ENCODE measurements at places on chromosomes 4 and X.

DNA sequence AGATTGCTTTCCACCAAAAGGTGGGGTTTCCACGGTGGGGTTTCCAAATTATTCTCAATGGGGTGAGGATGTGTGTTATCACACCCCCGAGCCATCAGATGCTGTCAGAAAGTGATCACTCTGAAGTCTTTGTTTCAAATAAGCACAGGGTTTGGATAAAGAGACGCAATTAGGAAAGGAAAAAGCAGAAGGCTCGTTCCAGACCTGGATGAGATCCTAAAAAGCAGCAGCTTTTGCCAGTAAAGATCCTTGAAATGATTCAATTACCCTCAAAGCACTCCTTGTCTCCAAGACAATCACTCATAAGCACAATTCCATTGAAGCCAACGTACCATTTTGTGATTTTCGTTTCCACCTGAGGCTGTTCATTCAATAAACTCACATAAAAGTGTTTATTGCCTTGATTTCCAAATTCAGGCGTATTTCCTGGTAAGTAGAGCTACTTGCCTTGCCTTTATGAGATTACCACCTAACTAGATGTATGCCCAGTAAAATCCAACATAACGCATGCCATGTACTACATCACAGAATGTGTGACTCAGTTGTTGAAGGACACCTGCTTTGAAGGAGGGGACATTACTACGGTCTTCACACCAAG, 5.2 kb downstream of the F11 start:
- DNase-seq = no peak

GRCh38 chr4:108466936-108467902, 153.2 kb upstream of the RPL34 start:
- peak; percentile 72 for DNase-seq

DNA sequence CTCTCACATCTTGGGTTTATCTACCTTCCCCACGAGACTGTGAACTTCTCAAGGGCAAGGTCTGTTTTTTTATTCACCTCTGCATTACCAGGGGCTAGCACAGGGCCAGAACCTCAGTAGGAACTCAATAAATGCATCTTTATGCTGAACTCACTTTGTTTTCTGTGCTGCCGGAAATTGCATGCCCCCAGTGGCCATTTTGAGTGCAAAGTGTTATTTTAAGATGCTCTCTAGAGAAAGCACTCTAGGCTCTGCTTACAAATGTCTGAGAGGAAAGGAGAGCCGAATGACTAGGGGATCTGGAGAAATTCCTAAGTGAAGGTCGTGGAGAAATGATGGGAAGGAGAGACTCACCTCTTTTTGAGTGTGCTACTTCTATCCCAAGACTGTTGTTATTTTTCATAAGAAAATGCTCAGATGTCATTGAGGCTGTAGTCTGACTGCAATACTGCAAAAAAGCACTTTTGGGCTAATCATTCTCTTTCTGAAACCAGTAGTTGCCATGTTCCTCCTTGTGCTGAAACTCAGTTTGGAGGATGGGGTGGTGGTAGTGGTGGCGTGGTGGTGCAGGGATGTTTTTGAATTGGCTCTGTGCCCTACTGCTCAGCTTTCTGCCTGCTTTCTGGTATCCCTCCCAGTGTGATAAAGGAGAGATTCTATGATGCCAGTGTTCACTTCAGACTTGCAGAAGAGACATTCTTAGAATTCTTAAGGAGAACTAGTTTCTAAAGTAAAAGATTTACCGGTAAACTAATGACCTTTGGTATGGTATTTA, 41.3 kb downstream of the DOCK11 start:
- no peak for DNase-seq

- no peak for DNase-seq
Measured at GRCh38 chrX:30627818-30628652, 25.2 kb upstream of the GK start.

DNA sequence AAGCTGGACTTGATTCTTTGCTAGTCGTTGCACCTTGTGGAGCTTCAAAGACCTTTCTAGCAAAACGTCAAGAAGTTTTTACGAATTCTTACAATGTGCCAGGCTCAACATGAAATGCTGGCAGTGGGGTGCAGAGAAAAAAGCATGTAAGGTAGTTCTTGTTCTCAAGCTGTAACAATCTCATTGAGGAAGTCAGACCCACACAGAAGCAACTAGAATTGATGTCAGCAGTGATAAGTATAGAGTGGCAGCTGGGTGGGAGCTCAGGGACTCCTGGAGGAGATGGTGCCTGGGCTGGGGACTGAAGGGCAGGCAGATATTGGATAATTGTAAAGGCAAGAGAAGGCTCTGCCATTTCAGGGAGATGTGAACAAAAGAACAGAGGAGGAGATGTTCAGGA, 82.3 kb downstream of the ATG4A start:
- DNase-seq = no peak

DNA sequence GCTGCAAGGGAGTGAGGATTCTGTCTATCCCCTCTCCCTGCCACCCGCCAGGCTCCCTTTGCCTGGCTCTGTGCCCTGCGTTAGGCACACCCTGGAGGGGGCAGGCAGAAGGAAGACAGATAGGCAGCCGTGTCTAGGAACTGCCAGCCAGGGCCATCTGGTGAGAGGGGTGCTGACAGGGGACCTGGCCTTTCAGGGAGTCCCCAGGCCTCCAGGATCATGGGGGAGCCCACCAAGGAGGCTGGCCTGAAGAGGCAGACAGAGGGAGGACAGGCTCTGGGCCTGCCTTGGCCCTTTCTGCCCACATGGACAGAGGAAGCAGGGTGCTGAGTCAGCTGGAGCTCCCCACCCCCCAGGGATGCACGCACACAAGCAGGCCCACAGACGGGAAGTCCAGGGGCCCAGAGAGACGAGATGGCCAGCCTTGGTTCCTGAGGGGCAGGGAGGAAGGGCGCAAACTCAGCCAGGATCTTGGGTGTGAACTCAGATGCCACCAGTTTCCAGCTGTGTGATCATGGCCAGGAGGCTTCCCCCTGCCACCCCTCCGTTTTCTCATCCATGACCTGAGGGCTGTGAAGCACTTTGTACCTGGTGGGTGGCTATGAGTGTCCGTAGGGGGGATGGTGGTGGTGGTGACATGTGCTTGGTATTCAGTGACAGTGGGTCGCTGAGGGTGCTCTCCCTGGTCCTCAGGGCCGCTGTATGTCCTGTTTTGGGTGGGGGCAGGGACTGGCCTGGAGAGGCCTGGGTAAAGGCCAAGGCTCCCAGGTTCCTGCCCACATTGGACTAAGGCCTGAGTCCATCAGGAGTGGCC, 1.8 kb downstream of the SH3BP2 start:
- DNase-seq = no peak

DNA sequence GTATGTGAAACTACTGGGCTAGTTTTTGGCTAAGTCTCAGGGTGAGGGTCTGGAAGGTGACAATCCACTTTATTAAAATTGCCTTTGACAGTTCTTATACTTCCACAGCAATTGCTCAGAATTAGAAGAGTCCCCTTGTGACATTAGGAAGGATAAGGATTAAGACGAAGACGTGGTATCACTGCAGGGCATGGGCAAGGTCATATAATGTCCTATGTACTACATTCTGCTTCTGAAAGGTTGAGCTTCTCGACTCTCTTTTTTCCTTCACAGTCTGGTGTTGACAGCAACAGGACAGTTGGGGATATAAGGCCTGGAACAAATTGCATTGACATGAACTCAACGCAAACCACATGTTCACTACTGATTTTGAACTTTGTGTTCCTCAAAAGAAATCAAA, 40.9 kb upstream of the PRDM5 start:
- no peak for DNase-seq

- no peak for DNase-seq
Measured at GRCh38 chr4:25815586-25815985, 47.2 kb downstream of the SEL1L3 start.

- DNase-seq = no peak
Measured at GRCh38 chrX:39648548-39649254, 449.1 kb downstream of the BCOR start.

DNA sequence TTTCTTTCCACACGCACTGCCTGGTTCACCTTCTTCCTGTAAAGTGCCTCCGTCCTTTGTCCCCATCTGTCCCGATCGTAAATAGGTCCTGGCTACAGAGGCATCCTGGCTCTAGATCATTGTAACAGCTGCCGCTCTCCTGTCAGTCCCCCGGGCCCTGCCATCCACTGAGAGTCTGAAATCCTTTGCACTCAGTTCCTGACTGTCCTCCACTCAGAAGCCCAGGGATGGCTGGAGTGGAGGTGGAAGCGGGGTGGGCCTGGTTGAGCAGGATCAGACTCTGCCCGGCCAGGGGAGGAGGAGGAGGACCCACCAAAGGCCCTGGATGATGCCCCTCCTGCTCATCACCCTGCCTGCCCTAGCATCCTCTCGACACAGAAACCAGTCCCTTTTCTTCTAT, 29.8 kb downstream of the PIGG start:
- DNase-seq = no peak

GRCh38 chrX:134377537-134377936, 82.4 kb upstream of the HPRT1 start:
- no peak for DNase-seq

DNA sequence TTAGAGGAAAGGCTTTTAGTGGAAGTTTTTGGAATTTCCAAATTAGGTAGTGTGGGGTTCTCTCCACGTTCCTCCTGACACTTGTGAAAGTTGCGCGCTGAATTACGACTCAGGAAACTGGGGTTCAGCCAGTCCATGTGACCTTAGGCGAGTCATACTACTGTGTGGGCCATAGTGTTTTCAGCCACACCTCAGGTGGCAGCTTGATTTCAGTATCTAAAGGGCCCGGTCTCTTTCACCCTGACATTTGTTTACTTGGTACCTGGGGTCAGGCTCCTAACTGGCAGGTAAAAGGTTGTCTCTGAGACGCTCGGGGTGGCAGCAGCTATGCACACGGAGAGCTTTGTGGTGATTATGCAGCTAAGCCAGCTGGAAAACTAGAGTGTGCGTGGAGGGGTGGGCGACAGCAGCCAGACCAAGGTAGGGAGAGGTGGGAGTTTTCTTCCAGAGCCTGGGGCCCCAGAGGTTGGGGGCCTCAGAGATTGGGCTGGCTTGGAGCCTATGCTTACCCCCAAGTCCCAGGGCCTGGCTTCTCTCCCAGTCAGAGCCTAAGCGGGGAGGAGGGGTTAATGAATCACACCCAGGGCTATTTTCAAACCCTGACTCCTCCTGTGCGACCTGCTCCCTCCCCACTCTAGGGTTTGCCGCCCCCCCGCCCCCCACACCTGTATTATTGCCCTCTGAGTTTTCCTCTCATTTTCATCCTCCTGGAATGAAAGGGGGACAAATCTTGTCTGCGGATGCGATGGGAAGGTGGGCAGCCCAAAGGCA, 47.2 kb downstream of the STARD8 start:
- no peak for DNase-seq

DNA sequence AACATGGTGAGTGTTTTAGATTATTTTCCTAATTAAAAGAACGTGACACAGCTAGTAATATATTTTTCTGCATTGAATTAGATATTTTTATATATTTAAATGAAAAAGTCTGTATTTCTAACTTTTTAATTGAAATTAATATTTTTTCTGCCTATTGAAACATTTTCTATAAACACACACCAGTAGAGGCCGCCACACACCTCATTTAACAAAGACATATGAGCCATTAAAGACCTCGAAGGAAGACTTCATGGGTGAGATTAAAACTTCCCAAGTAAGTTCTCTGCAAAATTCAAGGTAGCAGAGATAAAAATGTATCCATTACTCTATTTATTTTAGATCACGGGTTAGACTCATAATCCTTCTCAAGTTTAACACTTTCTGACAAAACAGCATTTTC, 8.3 kb downstream of the SLITRK2 start:
- DNase-seq = no peak

DNA sequence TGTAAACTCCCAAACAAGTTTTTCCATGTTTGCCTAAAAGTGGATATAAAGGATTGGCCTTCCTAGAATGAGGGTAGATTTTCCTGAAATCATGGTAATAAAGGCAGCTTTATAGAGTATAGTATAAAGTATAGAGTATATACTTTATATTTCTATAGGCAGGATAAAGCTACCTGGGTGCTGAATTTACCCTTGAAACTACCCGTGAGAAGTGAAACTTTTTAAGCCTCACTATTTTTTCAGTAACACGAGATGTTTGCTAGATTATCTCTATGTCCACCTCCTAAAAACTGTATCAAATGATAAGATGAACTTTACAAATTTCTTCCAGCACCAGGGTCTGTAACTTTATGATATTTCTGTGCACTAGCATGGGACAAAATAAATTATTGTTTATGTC, 340.0 kb upstream of the GALNTL6 start:
- DNase-seq = no peak

DNA sequence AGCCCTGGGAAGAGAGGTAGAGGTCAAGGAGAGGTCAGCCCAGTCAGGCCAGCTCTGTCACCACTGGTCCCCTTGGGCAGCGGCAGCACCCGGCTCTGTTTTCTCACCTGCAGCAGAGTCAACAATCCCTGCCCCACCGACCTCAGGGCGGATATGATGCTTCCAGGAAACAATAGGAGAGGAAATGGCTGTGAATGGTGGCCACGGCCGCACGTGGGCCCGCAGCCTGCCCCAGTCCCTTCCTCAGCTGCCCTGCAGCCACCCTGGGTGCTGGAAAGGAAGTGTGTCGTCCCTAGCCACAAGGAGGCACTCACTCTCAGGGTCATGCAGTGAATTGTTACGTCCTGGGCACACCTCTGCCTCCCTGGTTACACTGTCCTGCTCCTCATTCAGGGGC, 92.5 kb upstream of the ENPP6 start:
- no peak for DNase-seq

- DNase-seq = no peak
Measured at GRCh38 chr4:29058531-29058930, 1661.6 kb upstream of the PCDH7 start.

GRCh38 chr4:52372269-52372668, 286.8 kb downstream of the USP46 start:
- DNase-seq = no peak

DNA sequence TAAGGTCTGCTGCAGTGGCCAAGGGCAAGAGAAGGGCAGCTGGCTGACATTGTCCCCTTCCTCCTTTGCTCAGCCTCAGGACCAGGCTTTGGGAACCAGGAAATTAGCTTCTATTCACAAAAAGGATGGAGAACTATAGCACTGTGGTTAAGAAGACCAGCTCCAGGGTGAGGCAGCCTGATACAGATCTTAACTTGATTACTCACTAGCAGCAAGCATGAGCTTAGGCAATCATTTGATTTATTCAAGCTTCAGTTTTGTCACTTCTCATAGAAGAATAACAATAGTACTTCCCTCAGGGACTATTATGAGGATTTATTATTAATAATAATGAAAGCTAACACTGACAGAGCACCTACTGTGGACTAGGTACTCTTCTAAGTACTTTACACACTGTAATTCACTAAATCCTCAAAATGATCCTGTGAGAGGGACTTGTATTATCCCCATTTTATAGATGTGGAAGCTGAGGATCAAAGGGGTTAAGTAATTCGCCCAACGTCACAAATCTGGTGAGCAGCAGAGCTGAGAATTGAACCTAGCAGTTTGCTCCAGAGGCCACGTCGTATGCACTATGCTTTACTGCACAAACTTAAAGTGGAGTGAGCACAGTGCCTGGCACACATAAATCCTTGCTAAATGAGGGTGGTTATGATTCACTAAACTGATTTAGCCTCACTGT, 130.4 kb upstream of the PAK3 start:
- no peak for DNase-seq

DNA sequence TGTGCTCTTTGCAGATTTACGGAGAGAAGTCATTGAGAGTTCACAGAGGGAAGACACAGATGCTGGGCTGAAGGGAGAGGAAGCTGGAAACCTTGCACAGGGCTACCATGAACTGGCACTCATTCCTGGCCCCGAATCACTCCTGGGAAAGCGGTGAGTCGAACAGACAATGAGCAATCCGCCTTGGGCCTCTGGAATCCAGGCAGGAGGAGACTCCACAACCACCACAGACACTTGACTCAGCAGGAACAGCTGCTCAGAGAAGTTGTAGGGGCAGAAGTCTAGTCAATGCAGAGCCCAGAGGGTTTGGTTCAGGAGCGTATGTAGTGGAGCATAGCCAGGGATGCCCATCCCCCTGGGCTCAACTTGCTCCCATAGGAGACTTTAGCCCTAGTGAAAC, 62.8 kb upstream of the GRIA3 start:
- no peak for DNase-seq

Data from RWPE1 (cell line).